HS-5 (cell line): ENCODE measurements at places on chromosomes 2 and 18.

DNA sequence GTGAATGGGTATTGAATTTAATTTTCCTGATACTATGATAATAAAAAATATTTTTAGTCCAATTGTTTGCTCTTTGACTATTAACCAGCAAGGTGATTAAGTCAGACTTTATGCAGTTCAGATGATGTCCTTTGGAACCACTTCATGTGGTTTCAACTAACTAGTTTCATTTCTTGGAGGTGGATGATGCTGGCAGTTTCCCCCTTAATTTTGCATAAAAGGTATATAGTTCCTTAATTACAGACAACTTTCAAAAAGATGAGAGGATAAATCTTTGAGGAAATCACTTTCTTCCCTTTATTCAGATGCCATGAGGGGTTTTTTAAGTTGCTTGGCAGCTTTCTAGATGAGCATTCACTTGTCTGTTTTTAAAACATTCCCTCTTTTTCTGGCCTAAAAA is 223.1 kb downstream of the PHLPP1 start:
- no peak for DNase-seq

GRCh38 chr2:32712870-32713269 is 85.0 kb downstream of the TTC27 start:
- no peak for DNase-seq

GRCh38 chr2:174076975-174077374 is 111.8 kb upstream of the SP3 start:
- no peak for DNase-seq

DNA sequence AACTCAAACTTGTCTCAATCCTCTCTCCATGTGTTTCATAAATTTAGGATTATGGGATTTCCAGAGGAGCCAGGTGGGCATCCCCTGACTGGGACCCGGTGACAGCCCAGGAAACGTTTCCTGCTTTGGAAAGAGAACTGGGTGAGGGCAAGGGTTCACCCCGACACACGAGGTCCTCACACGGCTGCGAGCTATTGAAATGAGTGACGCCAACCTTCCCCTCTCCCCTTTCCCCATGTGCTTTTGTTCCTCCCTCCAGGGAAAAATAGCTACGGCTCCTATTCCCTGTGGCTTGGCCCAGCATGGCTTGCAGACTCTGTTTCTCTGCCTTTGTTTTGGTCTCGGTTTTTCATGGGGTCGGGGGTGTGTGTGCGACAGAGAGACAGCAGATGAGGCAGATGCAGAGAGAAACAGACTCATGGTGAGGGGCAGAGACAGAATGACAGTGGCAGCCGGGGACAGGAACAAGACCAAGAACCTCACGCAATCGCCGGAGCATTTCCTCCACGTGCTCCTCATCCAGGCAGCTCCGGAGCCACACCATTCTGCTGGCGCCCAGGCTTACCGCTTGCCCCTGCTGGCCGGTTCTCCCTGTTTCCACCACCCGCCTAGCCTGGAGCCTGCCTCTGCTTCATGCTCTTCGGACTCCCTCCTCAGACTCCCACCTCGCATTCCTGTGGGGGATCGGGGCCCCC is 238.5 kb downstream of the DYSF start:
- DNase-seq: no peak

GRCh38 chr2:72673279-72673678 is 152.6 kb downstream of the EXOC6B start:
- DNase-seq: no peak

- no peak for DNase-seq
These were observed 161.8 kb downstream of the PRKCE start for GRCh38 chr2:45813003-45813941.

GRCh38 chr2:96320728-96321622 is 4.1 kb upstream of the ITPRIPL1 start:
- DNase-seq: peak; percentile 61

- DNase-seq: no peak
These were observed 708 bp upstream of the MALT1 start for GRCh38 chr18:58670404-58671110.

GRCh38 chr2:16656784-16657391 is 8.7 kb downstream of the CYRIA start:
- DNase-seq: no peak

- DNase-seq: no peak
These were observed 42.2 kb downstream of the CD302 start for GRCh38 chr2:159755788-159756187.
